Colonic mucosa (tissue), 4 donors: ENCODE measurements at places on chromosomes 5 and 9. TPM values are rescaled to one million over a fixed set of nuclear protein-coding genes. Genes with fewer than 3 reads are reported as not detected.
A peak's percentile ranks its signal among the peaks of the same experiment; 100 is the strongest.

The MAPKAP1 gene
- total RNA-seq: 70.1 TPM

- DNase-seq: peak; percentile 35
Observed at GRCh38 chr5:41240985-41241384, 27.7 kb upstream of the C6 start.

DNA sequence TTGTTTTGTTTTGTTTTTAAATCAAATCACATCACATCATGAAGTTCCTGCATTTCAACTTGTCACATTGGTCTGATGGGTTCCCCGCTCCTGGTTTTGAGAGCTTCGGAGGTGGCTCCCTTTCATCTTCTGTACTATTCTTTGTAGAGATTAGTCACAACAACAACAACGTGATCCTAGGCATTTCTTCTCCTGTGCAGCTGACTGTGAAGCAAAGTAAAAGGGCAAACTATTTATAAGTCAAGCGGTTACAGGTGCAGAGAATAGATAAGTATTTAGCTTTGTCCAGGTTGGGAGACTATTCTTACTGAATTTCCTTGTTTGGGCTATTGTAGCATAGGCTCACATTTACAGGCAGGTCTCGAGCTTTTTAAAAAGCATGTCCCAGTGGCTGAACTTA, 197.7 kb upstream of the CDKN2B start:
- no peak for DNase-seq

GRCh38 chr5:97225222-97225621, 42.2 kb upstream of the RIOK2 start:
- no peak for DNase-seq

The PCDHA4 gene
- total RNA-seq: 0.58 TPM

GRCh38 chr5:17360879-17361278, 137.2 kb upstream of the TAF11L2 start:
- DNase-seq: no peak

DNA sequence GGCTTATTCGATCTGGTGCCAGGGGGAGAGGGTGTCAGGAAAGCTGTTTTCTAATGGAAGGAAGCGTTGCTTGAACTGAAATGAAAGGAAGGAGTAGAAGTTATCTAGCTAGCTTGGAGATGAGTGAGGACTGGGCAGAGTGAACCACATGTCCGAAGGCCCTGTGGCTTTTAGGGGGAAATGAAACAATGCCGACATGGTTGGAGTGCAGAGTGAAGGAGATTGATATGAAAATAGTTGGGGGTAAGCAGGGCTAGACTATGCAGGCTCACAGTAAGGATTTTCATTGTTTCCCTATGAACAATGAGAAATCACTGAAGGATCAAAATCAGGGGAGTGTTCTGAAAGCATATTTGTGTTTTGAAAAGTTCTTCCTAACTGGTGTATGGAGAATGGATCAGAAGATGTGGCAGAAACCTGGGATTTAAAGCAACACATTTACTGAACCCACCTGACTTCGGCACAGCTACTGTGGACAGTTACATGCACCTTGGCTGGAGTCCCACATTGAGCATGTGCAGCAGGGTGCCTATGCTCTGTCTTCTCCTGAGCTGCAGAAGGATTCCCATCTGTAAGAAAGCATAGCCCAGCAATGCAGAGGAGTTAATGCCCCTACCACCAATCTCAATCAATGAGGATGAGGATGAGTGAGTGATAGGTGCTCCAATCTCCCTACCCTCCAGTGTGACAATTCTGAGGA, 144.4 kb upstream of the TBCA start:
- DNase-seq: no peak

The PAEP gene
- not detected for total RNA-seq

- DNase-seq: no peak
Observed at GRCh38 chr5:92470770-92471169, 1087.7 kb upstream of the ARRDC3 start.

DNA sequence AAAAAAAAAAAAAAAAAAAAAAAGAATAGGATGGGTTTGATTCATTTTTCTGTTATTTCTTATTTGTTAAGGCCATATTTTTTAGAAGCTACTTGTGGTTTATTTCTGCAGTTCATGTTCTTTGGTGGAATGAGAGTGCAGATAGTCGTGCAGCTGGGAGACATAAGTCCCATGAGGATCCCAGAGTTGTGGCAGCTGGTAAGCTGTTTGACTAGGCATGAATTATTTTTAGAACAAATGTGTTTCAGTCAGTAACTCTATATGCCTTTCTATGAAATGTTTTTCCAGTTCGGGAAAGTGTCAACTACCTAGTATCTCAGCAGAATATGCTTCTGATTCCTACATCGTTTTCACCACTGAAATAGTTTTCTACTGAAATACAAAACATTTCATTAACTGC, 5.0 kb upstream of the NIPSNAP3B start:
- no peak for DNase-seq

DNA sequence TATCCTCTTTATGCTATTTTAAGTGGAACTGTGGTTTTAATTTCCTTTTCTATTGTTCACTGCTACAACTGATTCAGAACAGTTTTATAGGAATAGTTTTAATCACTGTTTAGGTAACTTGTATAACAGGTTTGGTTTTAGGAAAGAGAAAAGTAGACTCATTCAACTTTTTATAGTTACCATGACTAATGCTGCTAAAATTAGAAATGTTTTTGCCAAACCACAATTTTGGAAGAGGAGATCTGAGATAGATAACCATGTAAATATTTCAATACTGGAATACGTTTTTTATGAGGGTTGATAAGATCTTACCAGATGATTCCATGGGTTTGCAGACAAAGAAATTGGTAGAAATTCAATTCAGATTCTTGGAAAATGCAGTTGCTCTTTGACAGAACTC, 404.6 kb upstream of the ARRDC3 start:
- DNase-seq: no peak

DNA sequence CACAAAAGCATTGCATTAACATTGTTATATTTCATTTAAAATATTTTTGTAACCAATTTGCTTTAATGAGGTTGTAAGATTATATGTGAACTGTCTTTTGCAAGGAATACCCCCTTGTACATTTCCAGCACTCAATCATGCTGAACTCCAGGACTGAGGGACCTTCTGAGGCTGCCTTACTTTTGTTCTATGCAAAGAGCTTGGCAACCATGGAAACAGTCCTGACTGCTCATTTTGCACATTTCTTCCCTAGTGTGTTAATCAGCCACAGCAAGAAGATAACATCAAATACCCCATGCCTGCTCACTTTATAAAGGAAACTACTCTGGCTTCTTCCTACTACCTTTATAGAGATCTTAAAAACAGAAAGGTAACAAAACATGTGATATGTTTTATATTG, 355.6 kb upstream of the IZUMO3 start:
- no peak for DNase-seq

DNA sequence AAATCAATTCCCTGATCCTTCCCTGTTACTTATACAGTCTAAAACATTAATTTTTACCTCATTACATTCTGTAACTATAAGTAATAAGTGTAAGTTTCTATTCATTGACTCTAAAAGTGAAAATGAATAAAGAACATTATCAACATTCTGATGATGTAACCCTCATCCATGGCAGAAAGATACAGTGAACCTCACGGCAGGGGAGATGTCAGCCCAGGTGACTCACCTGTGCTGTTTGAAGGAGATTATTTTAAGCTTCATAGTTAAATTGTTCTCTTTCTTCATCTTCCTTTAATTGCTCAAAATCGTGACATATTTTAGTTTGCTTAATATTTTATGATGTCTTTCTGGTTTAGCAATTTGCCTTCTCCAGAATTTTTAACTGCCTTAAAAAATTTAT, 268.1 kb downstream of the FSTL4 start:
- DNase-seq: no peak

The GNE gene
- total RNA-seq: 190 TPM

DNA sequence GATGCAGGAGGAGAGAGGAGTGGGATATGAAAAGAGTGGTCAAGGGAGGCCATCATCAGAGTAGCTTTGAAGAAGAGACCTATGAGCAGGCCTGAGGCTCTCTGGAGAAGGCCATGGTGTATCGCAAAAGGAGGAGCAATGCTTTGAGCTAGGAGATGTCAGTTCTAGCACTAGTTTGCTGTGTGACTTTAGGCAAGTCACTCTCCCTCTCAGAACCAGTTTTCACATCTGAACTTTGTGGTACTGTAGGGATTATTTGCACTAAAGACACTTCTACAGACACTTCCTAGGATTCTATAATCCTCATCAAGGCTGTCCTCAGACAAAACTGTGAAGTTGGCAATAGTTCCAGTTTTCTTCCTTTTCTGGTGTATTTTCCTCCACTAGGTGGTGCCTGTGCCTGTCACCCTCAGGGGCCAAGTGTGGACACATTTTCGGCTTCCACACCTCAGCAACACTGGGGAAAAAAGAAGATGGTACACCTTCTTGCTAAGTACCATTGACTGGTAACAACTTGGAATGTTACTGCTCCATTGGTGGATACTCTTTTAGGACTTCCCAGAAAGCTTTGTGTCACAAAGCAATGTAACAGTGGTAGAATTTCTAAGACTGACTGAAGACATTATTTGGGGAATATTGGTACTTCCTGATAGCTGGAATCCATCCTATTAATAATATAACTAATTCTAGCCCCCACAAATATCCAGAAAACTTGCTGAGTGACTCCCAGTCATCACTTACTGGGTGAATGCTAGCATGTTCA, 9.9 kb downstream of the PAPPA start:
- DNase-seq: no peak

DNA sequence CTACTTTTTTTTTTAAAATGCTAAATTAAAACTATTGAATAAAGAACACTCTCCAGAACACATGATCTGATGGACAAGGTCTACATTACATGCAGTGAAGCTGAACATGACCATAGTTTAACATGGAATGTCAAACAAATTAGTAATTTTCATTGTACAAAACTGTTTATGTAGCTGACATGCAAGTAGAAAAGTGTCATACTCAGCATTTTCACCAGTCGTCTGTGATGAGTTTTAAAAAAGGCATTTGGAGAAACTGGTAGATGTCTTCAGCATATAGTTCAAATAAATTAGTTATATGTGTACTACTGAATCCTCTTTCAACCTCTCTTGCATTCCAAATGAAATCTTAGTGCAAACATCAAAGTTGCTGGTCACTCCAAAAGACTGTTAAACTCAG, 301.9 kb downstream of the FER start:
- DNase-seq: no peak

- DNase-seq: no peak
Observed at GRCh38 chr5:136155761-136156160, 23.1 kb downstream of the SMAD5 start.

The ASS1 gene
- 511 TPM for total RNA-seq

DNA sequence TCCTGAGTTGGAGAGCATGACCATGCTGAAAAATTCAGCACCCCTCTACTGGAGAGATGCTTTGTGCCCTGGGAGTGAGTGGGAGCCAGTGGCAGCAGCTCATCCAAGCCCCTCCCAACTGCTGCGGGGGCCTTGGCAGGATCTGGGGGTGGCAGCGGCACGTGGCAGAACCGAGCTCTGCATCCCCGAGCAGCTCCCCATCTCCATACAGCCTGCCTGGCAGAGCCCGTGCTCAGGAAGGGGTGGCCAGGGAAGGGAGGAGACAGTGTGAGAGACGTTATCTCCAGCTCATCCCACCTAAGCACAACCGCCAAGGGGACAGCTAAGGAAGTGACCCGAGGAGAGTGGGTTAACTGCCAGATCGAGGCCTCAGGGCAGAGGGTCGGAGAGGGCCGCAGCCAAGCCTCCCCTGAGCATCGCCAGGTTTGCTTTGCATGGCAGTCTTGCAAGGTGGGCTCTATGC, 17.2 kb upstream of the DPM2 start:
- DNase-seq: no peak

DNA sequence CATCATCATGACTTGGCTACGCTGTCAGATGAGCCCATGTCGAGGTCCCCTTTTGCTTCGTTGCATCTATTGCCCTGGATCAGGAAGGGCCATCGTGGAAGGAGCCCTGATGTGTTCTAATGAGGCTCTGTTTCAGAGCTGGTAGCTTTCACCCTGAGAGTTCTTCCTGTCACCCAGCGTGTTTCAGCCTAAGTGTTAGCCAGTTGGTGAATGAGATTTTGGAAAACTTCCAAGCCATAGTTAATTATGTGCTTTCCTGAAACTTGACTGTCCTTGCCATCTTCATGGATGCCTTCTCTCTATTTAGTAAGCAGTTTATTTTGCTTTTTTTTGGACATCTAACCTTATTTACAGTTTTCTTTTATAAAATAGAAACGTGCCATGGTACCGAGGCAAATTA, 1695.4 kb upstream of the WWC1 start:
- no peak for DNase-seq

DNA sequence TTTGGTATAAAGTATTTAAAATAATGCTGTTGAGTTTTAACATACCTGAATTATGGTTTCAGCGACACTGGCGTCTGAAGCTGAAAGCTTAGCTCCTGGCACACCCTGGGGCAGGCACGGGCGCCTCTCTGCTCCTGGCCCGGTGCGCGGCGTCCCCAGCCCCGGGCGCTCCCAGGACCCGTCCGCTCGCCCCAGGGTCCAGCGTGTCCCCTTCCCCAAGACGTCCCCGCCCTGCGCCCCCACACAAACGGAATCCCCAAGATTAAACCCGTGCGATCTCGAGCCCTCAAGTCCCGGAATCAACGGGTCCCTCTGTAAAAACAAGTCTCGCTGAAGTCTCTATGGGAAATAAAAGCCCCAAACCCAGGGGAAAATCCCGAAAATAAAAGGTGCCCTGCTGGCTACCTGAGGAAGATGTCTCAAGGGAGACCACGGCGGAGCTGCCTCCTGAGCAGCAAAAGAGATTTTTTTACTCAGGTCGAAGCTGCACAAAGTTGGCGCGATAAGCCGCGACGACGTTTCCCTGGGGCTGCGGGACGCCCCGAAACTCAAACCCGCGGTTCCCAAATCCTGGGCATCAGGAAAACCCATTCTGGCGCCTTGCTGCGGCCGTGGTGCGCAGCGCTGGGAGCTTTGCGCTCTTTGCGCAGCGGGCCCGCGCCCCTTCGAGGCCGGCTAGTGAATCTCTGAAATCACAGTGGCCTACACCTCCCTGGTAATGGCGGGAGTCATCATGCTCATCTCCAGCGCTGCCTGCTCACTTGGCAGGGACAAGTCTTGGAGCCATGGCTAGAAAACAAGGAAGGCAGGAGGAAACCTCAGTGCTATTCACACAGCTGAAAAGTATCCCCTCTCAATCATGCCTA, 6.3 kb upstream of the IFNA8 start:
- DNase-seq: no peak

DNA sequence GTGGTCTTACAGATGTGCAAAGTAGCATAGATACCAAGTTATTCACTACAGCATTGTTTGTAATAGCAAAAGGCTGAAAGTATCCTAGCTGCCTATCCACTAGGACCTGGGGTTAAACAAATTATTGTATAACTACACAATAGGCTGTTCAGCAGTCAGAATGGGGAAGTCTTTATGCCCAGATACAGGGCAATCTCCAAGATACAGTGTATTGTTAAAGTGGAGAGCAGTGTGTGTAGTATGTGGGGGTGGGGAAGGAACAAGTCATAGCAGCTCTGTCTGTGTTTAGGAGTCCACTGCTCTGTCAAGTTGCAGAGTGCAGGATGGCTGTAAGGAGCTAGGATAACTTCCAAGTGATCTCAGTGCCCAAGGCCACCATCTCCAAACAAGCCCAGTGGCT, 5.5 kb downstream of the PCYOX1L start:
- no peak for DNase-seq
